ENCODE measurements at places on chromosomes 13 and 19.
A peak's percentile ranks its signal among the peaks of the same experiment; 100 is the strongest.

DNA sequence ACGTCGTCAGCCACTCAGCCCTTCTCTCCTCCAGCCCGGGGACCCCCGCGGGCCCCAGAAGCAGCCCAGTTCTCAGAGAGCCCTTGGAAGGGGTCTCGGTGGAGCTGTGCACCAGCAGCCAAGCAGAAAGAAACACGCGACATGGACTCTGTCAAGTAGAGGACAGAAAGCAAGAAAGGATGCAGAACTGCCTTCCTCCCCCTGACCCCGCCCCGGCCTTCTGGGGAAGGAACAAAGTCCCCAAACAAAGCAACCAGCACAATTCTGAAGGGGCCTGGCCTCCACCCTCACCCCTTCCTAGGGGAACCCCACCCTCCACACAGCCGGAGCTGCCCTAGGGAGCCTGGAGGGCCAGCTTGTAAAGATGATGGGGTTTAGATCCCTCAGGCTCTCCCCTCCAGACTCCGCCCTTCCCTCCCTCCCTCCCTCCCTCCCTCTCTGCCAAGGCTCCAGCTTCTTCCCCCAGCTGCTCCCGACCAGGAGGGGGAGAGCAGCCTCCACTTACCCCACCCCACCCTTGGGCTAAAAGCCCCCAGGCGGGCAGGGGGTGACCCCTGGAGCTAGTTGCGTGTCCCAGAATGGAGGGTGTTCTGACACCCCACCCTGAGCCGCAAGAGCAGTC lies 7.8 kb downstream of the LYL1 start:
- no peak for DNase-seq

- DNase-seq, result no peak
Observed at GRCh38 chr13:24005755-24006281, 108.5 kb upstream of the C1QTNF9B start.

DNA sequence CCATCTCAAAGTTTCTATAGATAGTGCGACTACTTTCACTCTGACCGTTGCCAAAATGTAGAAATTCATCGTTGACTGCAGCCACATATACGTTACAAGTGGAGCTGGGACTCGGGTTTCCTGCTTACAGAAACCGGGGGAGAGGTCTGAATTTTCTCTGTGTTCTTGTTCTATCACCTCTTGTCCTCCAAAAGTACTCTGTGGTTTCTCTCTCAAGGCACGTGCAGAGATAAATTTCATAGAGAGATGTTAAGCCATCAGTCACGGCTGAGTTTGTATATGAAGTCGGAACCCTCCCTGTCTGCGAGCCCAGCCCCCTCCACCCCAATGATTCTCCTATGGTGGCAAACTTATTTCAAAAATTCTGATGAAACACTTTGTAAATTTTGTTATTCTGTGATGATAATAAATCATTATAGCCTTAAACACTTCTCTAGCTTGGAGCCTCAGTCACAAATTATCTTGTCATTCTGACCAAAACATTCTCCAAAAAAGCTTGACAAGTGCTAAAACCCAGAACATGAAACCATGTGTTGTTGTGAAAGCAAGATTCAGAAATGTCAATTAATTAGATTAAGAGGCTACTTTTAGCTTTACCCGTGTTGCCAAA lies 87.5 kb downstream of the TSHZ3 start:
- no peak for DNase-seq

DNA sequence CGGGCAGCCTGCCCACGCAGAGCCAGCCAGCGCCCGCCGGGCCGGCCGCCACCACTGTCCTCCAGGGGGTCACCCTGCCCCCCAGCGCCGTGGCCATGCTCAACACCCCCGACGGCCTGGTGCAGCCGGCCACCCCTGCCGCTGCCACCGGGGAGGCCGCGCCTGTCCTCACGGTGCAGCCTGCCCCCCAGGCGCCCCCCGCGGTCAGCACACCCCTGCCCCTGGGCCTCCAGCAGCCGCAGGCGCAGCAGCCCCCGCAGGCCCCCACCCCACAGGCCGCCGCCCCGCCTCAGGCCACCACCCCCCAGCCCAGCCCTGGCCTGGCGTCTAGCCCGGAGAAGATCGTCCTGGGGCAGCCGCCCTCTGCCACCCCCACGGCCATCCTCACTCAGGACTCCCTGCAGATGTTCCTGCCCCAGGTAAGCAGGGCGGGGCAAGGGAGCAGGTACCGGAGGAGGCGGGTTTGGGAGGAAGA lies 32.3 kb upstream of the EHD2 start:
- DNase-seq, result no peak

GRCh38 chr19:41708481-41708880 lies at the start of gene CEACAM5:
Gene CEACAM5 (plus strand): TSS chr19:41708626. CDS start chr19:41708732, 106 bp downstream.
- no peak for DNase-seq

GRCh38 chr13:97308735-97309429 lies 86.7 kb downstream of the MBNL2 start:
- DNase-seq, result no peak

GRCh38 chr13:69910800-69911199 lies 196.8 kb upstream of the ATXN8OS start:
- DNase-seq, result no peak

DNA sequence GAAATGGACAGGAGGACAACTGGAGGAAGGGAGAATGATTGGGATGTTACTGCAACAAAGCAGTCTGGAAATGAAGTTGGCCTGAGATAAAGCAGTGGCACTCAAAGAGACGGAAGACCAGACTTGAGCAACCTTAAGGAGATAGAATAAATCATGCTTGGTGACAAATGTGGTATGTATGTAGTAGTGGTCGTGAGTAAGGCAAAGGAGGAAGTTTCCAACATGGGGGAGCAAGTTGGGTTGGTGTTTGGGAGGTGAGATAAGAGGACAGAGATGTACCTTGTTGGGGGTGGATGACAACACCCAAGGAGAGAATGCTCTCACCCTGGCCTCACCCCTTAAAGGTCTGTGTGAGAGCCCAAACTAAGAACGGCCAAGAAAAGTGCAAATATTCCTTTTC lies 420.5 kb downstream of the DIAPH3 start:
- DNase-seq, result no peak

- DNase-seq, result no peak
Observed at GRCh38 chr19:370641-371330, 26.2 kb upstream of the MIER2 start.

DNA sequence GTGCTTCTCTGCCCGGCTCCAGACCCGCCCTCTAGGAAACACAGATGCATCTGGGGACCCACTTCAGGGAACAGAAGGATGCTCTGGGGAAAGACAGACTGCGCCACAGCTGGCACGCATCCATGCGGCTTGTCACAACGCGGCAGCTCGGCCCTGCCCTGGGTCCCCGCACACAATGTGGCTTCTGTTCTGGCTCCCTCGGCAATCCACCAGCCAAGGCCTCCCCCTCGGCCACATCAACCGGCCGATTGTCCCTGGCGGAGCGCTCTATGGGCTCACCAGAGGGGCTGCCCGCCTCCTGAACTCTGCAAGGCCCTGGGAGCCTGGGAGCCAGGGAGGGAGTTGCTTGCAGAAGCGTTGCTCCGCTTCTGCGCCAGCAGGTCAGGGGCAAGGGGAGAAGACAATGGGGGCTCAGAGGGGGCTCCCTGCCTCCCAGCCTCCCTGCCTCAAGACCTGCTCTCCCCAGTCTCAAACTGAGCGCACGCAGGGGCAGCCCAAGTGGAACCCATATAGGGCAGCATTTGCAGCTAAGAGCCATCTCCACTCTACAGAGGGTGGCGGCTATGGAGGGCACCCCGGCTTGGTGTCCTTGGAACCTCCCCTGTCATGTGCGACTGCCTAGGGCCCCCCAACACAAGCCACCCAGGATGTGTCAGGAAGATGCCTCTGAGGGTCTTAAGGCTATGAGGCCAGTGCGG lies 37.9 kb downstream of the MLLT1 start:
- DNase-seq, result no peak

DNA sequence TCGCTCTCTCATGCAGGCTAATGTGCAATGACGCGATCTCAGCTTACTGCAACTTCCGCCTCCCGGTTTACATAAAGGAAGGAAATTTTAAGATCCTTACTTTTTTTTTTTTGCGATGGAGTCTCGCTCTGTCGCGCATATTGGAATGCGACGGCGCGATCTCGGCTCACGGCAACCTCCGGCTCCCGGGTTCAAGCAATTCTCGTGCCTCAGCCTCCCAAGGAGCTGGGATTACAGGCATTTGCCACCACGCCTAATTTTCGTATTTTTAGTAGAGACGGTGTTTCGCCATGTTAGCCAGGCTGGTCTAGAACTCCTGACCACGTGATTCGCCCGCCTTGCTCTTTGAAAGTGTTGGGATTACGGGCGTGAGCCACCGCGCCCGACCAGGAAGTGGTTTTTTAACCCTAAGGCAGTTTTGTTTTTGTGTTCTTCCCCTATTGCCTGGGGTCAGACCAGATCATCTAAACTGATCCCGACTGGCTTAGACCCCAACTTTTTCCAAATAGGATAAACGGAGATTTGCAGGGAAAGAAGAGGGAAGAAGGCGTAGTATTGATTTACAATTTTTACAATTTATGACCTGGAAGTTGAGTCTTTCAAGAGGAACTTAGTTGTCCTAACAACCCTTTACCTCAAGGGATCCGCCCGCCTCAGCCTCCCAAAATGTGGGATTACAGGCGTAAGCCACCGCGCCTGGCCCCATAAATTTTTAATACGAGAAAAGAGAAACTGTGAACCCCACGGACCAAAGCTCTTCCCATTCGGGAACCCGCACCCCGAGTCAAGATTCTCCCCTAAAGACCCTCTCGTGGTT lies 142.0 kb downstream of the ZNF737 start:
- DNase-seq, result peak; percentile 3

DNA sequence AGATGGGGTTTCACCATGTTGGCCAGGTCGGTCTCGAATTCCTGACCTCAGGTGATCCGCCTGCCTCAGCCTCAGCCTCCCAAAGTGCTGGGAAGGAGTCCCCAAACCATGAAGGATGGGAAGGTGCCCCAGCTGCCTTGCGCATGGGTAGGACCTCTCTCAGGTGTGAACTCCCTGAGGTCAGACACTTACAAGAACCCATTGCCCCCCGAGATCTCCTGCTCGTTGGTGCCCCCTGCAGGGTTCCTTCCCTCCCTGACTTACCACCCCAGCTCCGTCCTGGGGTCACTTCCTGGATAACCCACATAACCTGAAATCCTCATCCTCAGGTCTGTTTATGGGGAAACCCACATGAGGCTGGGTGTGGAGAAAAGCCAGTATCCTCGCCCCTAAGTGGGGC lies 41.7 kb downstream of the UNC13A start:
- DNase-seq, result no peak

DNA sequence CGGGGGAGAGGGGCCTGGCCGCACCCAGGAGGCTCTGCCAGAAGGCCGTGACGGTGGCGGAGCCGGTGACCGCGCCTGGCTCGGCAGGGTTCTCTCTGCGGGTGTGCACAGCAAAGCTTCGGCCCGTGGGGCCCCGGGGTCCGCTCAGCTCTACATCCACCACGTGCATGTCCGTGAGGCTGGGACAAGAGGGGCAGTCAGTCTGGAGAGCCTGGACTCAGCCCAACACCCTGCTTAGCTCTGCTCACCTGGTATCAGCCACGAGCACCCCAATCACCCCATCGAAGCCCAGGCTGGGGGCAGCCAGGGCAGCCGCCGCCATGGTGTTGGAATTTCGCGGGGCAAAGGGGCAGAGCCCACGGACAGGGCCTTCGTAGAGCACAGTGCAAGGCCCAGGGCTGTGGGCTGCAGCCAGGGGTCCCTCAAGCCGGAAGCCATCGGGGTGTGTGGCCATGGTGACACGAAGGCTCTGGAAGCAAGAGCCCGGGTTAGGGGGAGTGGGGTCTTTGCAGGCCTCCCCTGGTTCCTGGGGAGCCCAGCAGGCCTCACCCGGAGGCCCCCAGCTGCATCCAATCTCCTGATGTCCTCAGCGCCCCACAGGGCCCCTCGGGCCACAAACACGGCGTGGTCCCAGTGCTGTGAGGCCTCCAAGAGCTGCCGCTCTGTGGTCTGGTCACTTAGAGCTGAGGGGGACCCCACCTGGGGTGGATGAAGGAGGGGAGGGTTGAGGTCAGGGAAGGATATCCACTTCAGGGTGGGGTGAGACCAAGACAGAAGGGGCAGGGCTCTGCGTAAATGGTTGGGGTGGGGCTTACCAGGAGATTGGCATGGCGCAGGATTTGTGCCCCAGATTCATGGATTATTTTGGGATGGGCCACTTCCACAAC lies 1.4 kb downstream of the ASPDH start:
- DNase-seq, result no peak

GRCh38 chr19:42919757-42920079 lies 2.0 kb upstream of the PSG6 start:
- no peak for DNase-seq

- DNase-seq, result no peak
Observed at GRCh38 chr19:19471682-19472081, 43.7 kb downstream of the TSSK6 start.

DNA sequence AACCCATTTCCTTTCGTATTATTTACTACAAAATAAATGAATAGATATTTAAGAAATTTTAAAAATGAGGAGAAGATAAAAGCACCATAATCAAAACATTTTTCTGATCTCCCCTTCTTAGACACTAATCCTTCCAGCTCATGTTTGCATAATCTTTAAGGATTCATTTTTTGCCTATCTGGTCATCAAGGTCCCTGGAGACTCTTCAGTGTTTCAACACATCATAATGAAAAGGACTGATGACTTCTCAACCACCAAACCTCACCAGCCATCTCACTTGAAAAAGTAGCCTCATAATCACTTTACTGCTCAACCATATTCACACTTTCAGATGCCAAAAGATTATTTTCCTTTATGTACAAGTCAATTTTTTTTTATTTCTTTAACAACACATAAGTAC lies 80.1 kb downstream of the DCLK1 start:
- DNase-seq, result no peak

DNA sequence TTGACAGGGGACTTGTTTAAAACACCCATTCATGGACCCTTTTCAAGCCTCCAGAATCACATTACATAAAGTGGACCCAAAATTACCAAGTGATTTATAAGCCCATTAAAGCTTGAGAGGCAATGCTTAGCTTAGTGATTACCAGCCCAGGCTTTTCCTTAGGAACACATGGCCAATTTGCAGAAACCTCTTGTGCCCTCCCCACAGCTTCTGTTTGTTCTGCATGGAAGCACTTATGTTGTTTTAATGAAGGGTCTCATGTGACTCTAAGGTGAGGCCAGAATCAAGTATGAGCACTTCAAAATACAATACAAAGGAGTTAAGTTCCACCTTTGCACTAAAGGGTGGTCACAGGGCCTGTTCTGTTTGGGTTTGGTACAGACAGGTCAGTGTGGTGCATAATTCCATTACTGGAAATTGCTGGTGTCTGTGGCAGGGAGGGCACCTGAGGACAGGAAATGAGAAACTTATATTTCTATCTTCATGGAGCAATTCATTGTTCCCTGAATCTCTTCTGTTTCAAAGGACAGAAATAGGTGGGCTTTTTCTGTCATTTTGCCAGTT lies 15.3 kb downstream of the ZNF486 start:
- DNase-seq, result no peak

- no peak for DNase-seq
Observed at GRCh38 chr13:51330791-51331190, 8.7 kb upstream of the SERPINE3 start.

All from stimulated activated CD8-positive, alpha-beta memory T cell treated with anti-CD3 and anti-CD28 coated beads, Interleukin-2, amount 100 ng/mL, for 48 hours (primary cell).